ENCODE measurements at places on chromosomes 4 and X. TPM values are rescaled to one million over a fixed set of nuclear protein-coding genes. Genes with fewer than 3 reads are reported as not detected.

- H3K27me3 ChIP-seq, result no peaks in the 10 kb centered on the region
- DNase-seq, result no peak
- H3K36me3 ChIP-seq, result peaks cover 2% of the 10 kb centered on the region
- H3K4me1 ChIP-seq, result no peaks in the 10 kb centered on the region
Observed at GRCh38 chr4:164606478-164606877, 147.5 kb upstream of the SMIM31 start.

- H3K36me3 ChIP-seq, result no peaks in the 10 kb centered on the region
- peaks cover 18% of the 10 kb centered on the region for H3K4me1 ChIP-seq
- no peak overlapping the region for H3K27ac ChIP-seq
- H3K27me3 ChIP-seq, result no peaks in the 10 kb centered on the region
- no peak for DNase-seq
- no peak overlapping the region for H3K4me3 ChIP-seq
Observed at GRCh38 chr4:77142646-77143028, 14.4 kb upstream of the CCNG2 start.

Gene QRFPR
- total RNA-seq, result not detected

Gene CHRNA9
- not detected for total RNA-seq

Gene AKAP14
- total RNA-seq, result not detected

Gene EREG
- 0.07 TPM for total RNA-seq

DNA sequence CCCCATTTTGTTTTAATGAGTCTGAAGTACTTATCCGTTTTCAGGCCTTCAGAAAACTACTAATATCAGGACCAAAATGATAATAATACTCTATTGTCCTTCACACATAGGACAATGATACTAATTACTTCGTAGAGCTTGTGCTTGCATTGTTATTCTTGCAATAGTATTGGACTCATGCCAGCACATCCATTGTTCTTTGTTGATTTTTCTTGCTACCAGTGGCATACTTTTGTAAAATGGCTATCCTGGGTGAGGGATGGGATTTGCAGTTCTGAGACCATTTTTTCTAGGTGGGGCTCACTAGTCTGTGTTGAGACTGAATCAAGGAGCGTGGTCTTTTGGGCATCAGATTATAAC is 195.3 kb downstream of the MAML3 start:
- H3K4me3 ChIP-seq, result no peak overlapping the region
- no peaks in the 10 kb centered on the region for H3K27me3 ChIP-seq
- H3K27ac ChIP-seq, result no peak overlapping the region
- no peak for DNase-seq
- H3K4me1 ChIP-seq, result peaks cover 7% of the 10 kb centered on the region
- no peaks in the 10 kb centered on the region for H3K36me3 ChIP-seq

DNA sequence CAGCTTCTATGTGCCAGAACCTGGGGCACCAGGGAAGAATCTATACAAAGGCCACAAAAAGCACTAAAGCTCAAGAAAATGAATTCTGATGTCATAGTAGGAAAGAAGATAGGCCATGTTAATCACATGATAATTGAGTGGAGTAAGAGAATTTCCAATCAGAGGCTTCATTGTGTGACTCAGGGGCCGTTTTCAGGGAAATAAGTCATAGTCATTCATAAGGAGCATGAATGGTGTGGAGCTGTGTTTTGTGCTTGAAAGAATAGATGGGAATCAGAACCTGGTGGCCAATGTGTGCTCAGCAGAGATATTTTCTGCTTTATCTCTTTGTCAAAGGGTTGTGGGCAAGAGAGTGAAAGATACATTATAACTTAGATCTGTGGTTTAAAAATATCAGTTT is 102.4 kb upstream of the ZDHHC15 start:
- peaks cover 13% of the 10 kb centered on the region for H3K27me3 ChIP-seq
- no peak overlapping the region for H3K27ac ChIP-seq
- no peaks in the 10 kb centered on the region for H3K36me3 ChIP-seq
- DNase-seq, result no peak
- no peak overlapping the region for H3K4me3 ChIP-seq

Gene DDIT4L
- 0.72 TPM for total RNA-seq

- peaks cover 4% of the 10 kb centered on the region for H3K4me1 ChIP-seq
- DNase-seq, result no peak
- no peaks in the 10 kb centered on the region for H3K36me3 ChIP-seq
- no peaks in the 10 kb centered on the region for H3K27me3 ChIP-seq
Observed at GRCh38 chr4:48439988-48440387, 43.2 kb upstream of the SLC10A4 start.

- no peak for DNase-seq
- no peaks in the 10 kb centered on the region for H3K36me3 ChIP-seq
- no peak overlapping the region for H3K4me3 ChIP-seq
Observed at GRCh38 chrX:143095816-143096215, 70.1 kb downstream of the SPANXN4 start.

Gene RTL9
- total RNA-seq, result 0.07 TPM

GRCh38 chr4:153115322-153116290 is 88.6 kb upstream of the TRIM2 start:
- peaks cover 5% of the 10 kb centered on the region for H3K27me3 ChIP-seq
- no peak overlapping the region for H3K27ac ChIP-seq
- H3K4me1 ChIP-seq, result peaks cover 10% of the 10 kb centered on the region

Gene CD38
- total RNA-seq, result 60.2 TPM

GRCh38 chr4:117545039-117545438 is 459.7 kb upstream of the TRAM1L1 start:
- H3K27me3 ChIP-seq, result no peaks in the 10 kb centered on the region
- no peaks in the 10 kb centered on the region for H3K4me1 ChIP-seq
- H3K36me3 ChIP-seq, result no peaks in the 10 kb centered on the region
- no peak for DNase-seq
- no peak overlapping the region for H3K27ac ChIP-seq
- H3K4me3 ChIP-seq, result no peak overlapping the region

- H3K4me1 ChIP-seq, result no peaks in the 10 kb centered on the region
- no peak overlapping the region for H3K27ac ChIP-seq
- H3K4me3 ChIP-seq, result no peak overlapping the region
- no peaks in the 10 kb centered on the region for H3K27me3 ChIP-seq
- no peak for DNase-seq
Observed at GRCh38 chr4:138500869-138501268, 258.7 kb upstream of the SLC7A11 start.

GRCh38 chr4:173243917-173244658 is 75.5 kb downstream of the GALNT7 start:
- DNase-seq, result no peak
- peaks cover 32% of the 10 kb centered on the region for H3K4me1 ChIP-seq
- H3K27ac ChIP-seq, result no peak overlapping the region

- no peak overlapping the region for H3K4me3 ChIP-seq
- H3K36me3 ChIP-seq, result no peaks in the 10 kb centered on the region
- no peak for DNase-seq
- H3K4me1 ChIP-seq, result no peaks in the 10 kb centered on the region
- H3K27ac ChIP-seq, result no peak overlapping the region
- no peaks in the 10 kb centered on the region for H3K27me3 ChIP-seq
Observed at GRCh38 chr4:8185930-8186329, 13.2 kb upstream of the SH3TC1 start.

DNA sequence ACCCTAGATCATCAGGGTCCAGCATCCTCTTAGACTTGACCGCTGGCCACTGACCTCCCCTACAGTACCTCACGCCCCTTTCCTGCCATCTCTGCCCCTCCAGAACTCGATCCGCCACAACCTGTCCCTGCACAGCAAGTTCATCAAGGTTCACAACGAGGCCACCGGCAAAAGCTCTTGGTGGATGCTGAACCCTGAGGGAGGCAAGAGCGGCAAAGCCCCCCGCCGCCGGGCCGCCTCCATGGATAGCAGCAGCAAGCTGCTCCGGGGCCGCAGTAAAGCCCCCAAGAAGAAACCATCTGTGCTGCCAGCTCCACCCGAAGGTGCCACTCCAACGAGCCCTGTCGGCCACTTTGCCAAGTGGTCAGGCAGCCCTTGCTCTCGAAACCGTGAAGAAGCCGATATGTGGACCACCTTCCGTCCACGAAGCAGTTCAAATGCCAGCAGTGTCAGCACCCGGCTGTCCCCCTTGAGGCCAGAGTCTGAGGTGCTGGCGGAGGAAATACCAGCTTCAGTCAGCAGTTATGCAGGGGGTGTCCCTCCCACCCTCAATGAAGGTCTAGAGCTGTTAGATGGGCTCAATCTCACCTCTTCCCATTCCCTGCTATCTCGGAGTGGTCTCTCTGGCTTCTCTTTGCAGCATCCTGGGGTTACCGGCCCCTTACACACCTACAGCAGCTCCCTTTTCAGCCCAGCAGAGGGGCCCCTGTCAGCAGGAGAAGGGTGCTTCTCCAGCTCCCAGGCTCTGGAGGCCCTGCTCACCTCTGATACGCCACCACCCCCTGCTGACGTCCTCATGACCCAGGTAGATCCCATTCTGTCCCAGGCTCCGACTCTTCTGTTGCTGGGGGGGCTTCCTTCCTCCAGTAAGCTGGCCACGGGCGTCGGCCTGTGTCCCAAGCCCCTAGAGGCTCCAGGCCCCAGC is 5.2 kb downstream of the FOXO4 start:
- peaks cover 72% of the 10 kb centered on the region for H3K4me1 ChIP-seq
- no peak overlapping the region for H3K4me3 ChIP-seq
- H3K36me3 ChIP-seq, result peaks cover 6% of the 10 kb centered on the region
- H3K27ac ChIP-seq, result peak overlapping the region; percentile 33

DNA sequence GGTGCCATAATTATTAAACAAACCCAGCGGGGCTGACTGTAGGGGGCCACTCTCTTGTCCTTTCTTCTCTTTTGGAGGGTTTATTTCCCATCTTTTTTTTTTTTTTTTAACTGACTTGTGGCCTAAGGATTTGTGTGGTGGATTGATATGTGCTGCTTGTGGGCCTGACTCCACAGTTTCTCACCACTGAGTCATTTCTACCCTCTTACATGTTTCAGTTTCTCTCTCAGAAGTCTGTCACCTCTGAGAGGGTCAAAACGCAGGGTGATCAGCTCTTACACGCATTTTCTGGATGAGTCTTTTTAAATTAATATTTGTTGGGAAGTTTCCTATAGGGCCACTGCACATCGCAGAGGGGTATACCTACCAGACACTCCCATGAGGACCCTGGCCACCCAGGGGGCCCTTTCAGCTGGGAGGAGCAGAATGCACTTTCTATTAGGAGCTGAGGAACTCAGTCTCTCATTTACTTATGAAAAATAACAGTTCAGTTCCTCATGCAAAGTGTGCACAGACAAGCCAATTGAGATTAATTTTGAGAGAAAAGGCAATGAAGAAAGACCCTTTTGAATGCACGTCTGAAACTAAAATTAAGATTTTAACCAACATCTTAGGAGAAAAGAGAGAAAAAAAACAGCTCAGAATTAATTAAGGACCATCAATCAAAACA is 407.9 kb downstream of the TECRL start:
- H3K27me3 ChIP-seq, result no peaks in the 10 kb centered on the region
- H3K36me3 ChIP-seq, result no peaks in the 10 kb centered on the region
- H3K4me1 ChIP-seq, result no peaks in the 10 kb centered on the region
- H3K4me3 ChIP-seq, result no peak overlapping the region

GRCh38 chr4:83535520-83536361 is at the start of gene GPAT3:
TSS of gene GPAT3 (plus strand) at chr4:83536108. CDS start at chr4:83536623, 515 bp downstream.
- no peaks in the 10 kb centered on the region for H3K36me3 ChIP-seq
- peak within 1 kb of the TSS; percentile 91 for H3K4me3 ChIP-seq
- H3K27ac ChIP-seq, result peak within 1 kb of the TSS; percentile 75
- DNase-seq, result peak; percentile 81
